CD8-positive, alpha-beta memory T cell (primary cell): ENCODE measurements at places on chromosomes 7 and 10. TPM values are rescaled to one million over a fixed set of nuclear protein-coding genes. Genes with fewer than 3 reads are reported as not detected.

DNA sequence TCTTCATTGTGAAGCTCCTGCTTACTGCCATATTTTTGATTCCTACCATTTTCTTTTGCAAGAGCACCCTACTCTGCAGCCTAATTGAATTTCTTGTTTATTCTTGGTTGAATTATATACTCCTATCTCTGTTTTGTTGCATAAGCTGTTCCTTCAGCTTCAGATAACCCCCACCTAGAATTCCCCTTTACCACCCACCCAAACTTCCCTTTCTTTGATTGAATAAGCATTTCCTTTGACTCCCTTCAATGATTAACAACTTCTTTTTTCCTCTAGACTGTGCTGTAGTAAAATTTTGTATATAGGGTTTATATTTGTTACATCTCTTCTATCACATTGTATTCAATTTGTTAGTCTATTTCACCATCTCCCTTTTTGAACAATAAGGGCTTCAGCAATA lies 168.1 kb downstream of the GPR37 start:
- H3K4me1 ChIP-seq = no peaks in the 10 kb centered on the region
- H3K4me3 ChIP-seq = no peak overlapping the region
- no peaks in the 10 kb centered on the region for H3K27me3 ChIP-seq
- no peak overlapping the region for H3K27ac ChIP-seq
- H3K36me3 ChIP-seq = no peaks in the 10 kb centered on the region

DNA sequence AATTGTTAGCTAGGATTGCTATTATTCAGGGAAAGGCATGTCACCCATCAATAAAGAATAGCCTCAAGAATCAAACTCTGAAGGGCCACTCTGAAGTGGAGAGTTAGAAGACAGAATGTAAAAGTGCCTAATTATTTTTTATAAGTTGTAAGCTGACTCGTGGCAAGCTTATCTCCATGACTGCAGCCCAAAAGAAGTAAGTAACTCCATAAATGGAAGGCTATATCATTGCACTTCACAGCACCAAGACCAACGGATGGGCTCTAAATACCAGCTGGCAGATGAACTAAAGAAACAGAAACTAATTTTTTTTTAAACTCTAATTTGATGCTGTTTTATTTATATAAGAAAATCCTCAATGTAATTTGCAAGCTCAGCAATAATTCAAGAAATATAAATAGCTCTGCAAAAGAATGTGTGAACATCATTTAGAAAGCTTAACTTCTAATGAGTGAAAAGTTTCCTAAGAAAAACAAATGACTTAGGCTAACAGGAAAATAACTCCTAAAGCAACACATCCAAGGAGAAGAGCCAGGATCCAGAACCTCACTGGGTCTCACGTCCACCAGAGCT lies 165.5 kb downstream of the SNX13 start:
- no peak overlapping the region for H3K27ac ChIP-seq
- no peaks in the 10 kb centered on the region for H3K4me1 ChIP-seq
- H3K36me3 ChIP-seq = no peaks in the 10 kb centered on the region

DNA sequence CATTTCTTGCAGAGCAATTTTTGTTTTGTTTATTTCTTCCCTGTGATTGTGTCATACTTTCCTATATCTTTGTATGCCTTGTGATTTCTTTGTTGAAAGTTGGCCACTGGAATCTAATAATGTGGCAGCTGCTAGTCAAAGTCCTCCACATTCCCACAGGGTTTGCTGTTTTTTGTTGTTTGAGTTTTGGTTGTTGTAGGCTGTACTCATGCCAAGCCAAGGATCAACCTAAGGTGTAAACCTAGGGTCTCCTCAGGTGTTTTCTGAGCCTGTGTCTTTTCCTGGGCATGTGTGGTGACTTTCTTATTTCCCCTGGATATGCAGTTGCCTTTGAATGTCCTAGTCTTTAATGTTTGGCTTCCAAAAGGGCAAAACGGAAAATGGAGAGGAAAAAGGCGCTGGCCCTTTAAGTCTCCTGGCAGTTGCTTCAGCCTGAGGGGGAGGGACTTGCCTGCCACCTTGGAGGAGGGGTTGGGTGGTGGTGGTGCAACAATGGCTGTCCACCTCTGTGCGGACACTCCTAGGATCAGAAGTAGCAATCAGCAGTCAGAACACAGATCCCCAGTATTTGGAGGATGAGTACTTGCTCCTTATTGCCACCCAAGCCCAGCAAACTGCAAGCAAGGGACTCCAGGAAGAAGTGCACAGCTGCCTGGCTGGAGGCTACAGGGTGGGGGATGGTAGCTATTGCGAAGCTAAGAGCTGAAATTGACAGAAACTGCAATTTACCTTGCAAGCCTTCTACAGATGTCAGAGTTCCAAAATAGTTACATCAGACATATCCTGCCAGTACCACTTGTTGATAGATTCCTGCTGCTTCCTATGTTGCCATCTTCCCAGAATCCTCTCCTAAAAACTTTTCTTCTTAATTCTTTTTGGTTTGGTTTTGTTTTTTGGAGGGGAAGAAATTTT lies 5.6 kb upstream of the ZNF518A start:
- DNase-seq = no peak
- no peaks in the 10 kb centered on the region for H3K36me3 ChIP-seq
- H3K27ac ChIP-seq = peak overlapping the region; percentile 39
- H3K4me3 ChIP-seq = no peak overlapping the region

- H3K27me3 ChIP-seq = no peaks in the 10 kb centered on the region
- H3K4me3 ChIP-seq = no peak overlapping the region
- peaks cover 33% of the 10 kb centered on the region for H3K4me1 ChIP-seq
- no peaks in the 10 kb centered on the region for H3K36me3 ChIP-seq
- no peak for DNase-seq
These were observed 32.1 kb upstream of the GNA12 start for GRCh38 chr7:2876031-2876731.

DNA sequence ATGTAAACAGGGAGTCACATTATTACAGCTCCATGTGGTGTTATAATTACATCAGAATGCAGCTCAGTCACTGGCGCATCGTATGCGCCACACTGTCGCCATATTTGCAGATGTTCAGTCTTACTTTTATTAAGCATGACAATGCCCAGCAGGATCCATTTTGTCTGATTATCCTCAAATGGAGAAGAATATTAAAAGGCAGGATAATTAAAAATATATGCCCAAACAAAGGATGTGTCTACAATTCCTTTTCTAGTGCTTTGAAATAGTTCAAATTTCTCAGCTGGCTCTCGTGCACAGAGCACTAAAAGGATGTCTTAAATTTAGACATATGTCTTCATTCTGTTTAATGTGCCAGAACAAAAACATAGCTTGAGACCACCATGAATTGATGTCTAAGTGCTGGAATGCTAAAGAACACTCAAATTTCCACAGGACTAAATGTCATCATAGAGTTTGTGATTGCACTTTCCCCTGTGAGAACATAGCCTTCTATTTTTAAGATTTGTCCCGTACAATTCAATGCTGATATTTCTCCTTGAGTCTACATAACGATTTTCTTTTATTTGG lies 168.0 kb downstream of the DKK1 start:
- H3K27ac ChIP-seq = no peak overlapping the region
- H3K27me3 ChIP-seq = no peaks in the 10 kb centered on the region
- DNase-seq = no peak
- no peaks in the 10 kb centered on the region for H3K36me3 ChIP-seq
- no peaks in the 10 kb centered on the region for H3K4me1 ChIP-seq

- peaks cover 7% of the 10 kb centered on the region for H3K4me1 ChIP-seq
- no peaks in the 10 kb centered on the region for H3K36me3 ChIP-seq
- H3K4me3 ChIP-seq = no peak overlapping the region
These were observed 1.6 kb downstream of the VAX1 start for GRCh38 chr10:117136391-117136975.

GRCh38 chr10:60262647-60263126 lies 127.0 kb downstream of the ANK3 start:
- DNase-seq = no peak
- H3K36me3 ChIP-seq = no peaks in the 10 kb centered on the region
- no peak overlapping the region for H3K4me3 ChIP-seq
- H3K27me3 ChIP-seq = no peaks in the 10 kb centered on the region
- H3K4me1 ChIP-seq = no peaks in the 10 kb centered on the region
- H3K27ac ChIP-seq = no peak overlapping the region

DNA sequence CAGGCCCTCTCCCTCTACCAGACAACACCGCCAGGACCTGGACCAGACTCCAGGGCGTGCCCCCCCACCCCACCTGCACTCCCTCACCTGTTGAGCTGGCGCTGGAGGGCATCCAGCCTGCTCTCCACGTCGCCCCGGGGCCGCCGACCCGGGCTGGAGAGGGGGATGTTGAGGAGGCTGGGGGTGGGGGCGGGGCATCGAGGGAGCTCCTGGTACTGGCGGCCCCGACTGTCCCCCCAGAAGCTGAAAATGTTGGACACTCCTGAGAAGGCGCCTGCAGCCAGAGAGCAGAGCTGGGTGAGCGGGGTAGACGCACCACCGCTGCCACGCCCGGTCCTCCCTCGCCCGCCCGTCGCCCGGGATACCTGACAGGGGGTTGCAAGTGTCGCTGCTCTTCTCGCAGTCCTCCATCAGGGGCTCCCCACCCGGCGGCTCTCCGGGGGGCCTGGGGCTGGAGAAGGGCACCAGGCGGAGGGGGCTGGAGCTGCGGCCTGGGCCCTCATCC lies 30.8 kb downstream of the KCNH2 start:
- no peaks in the 10 kb centered on the region for H3K27me3 ChIP-seq
- no peak for DNase-seq
- no peak overlapping the region for H3K27ac ChIP-seq
- H3K4me3 ChIP-seq = no peak overlapping the region
- no peaks in the 10 kb centered on the region for H3K36me3 ChIP-seq

- no peaks in the 10 kb centered on the region for H3K36me3 ChIP-seq
- no peaks in the 10 kb centered on the region for H3K4me1 ChIP-seq
- H3K27ac ChIP-seq = no peak overlapping the region
- H3K4me3 ChIP-seq = no peak overlapping the region
- DNase-seq = no peak
- H3K27me3 ChIP-seq = no peaks in the 10 kb centered on the region
These were observed 48.4 kb upstream of the GTF2IRD1 start for GRCh38 chr7:74405191-74405898.

DNA sequence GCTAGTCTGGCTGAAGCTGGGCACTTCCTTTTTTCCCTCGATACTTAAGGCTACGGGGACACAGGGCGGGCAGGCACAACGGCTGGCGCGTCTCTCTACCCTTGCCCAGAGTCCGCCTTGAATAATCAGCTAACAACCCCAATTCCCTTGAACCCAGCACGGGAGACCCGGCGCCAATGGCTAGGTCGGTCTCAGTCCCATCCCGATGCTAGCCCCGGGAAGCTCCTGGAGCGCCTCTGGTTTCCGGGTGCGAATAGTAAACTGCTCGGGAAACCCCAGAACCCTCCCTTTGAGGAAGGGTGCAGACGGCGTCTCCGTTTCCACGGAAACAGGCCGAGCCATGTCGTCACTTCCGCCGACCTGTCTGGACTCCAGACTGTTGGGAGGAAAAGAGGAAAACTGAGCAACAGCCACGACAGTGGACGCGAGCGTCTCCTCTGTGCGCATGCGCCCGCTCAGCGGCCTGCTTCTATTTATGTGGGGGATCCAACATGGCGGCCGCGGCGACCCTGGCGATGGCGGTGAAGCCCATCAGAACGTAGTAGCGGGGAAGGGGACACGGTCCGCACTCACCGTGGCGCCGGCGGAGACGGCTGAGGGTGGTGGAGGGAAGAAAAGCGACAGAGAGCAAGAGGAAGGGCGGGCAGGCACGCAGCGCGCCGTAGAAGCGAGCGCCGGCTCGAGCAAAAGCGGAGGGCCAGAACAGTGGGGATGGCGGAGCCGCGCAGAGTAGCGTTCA lies at the start of gene UBN2:
Gene UBN2, plus strand, starts transcription at position 464 of the 739 bp plus-strand sequence. Its CDS starts 248 bp downstream, at position 712.
- DNase-seq = peak; percentile 91
- peaks cover 15% of the 10 kb centered on the region for H3K4me1 ChIP-seq
- no peaks in the 10 kb centered on the region for H3K36me3 ChIP-seq

- H3K4me1 ChIP-seq = no peaks in the 10 kb centered on the region
- DNase-seq = no peak
- H3K27ac ChIP-seq = no peak overlapping the region
- no peaks in the 10 kb centered on the region for H3K27me3 ChIP-seq
- no peak overlapping the region for H3K4me3 ChIP-seq
These were observed 40.1 kb upstream of the XPNPEP1 start for GRCh38 chr10:109963439-109963838.

- no peaks in the 10 kb centered on the region for H3K4me1 ChIP-seq
- H3K4me3 ChIP-seq = no peak overlapping the region
- H3K27ac ChIP-seq = no peak overlapping the region
- no peak for DNase-seq
These were observed 219.6 kb downstream of the KCNMA1 start for GRCh38 chr10:77417806-77418640.

DNA sequence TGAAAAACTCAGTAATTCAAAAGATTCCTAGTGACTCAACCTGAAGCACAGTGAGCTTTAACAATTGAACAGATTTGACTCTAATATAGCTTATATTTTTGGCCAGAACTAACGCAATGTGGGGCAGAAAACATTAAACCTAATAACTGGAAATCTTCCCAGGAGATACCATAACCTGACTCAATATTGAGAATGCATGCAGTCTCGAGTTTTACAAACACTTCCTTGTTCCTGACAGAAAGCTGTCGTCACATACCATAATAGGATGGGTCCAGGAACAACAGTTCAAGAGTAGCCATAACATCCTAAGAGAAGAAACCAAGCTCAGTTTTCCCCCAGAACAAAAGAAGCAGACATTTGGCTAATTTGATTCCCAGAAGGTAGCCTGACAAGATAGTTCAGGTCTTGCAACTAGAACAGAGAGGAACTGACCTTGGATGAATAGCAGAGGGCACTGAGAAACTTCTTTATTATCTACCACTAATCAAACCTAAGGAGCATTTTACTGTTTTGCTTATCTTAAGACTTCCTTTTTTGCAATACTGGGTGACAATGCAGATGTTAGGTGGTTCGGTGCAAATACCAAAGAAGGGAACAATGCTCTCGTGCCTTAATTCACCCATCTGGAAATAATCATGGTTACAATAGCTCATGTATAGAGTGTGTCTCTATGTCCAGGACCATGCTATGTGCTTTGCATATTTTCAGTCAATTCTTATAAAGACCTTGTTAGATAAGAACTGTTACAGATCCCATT lies 38.6 kb upstream of the ACSL5 start:
- H3K4me3 ChIP-seq = no peak overlapping the region
- no peak overlapping the region for H3K27ac ChIP-seq
- H3K27me3 ChIP-seq = no peaks in the 10 kb centered on the region
- H3K36me3 ChIP-seq = no peaks in the 10 kb centered on the region
- no peak for DNase-seq

- no peak overlapping the region for H3K27ac ChIP-seq
- peaks cover 7% of the 10 kb centered on the region for H3K4me1 ChIP-seq
- DNase-seq = no peak
- H3K4me3 ChIP-seq = no peak overlapping the region
These were observed 896 bp upstream of the MYL7 start for GRCh38 chr7:44142028-44142427.

- DNase-seq = no peak
- no peak overlapping the region for H3K4me3 ChIP-seq
- no peaks in the 10 kb centered on the region for H3K4me1 ChIP-seq
- H3K27me3 ChIP-seq = no peaks in the 10 kb centered on the region
- no peak overlapping the region for H3K27ac ChIP-seq
These were observed 3.1 kb downstream of the ARHGAP22 start for GRCh38 chr10:48601789-48602188.

GRCh38 chr7:96266580-96266979 lies 55.3 kb downstream of the SLC25A13 start:
- no peak overlapping the region for H3K4me3 ChIP-seq
- DNase-seq = no peak
- H3K4me1 ChIP-seq = no peaks in the 10 kb centered on the region
- H3K36me3 ChIP-seq = no peaks in the 10 kb centered on the region
- no peaks in the 10 kb centered on the region for H3K27me3 ChIP-seq

Gene KIFBP
- 21.0 TPM for total RNA-seq

Gene ACADSB
- total RNA-seq = 24.4 TPM

Gene GNAT3
- not detected for total RNA-seq

Gene FFAR4
- not detected for total RNA-seq

Gene SVIL
- 4.2 TPM for total RNA-seq

Gene HABP2
- not detected for total RNA-seq

Gene C1QL3
- 0.18 TPM for total RNA-seq

Gene SLC26A5
- not detected for total RNA-seq

Gene HOXA3
- total RNA-seq = not detected
